Activated CD8-positive, alpha-beta T cell treated with anti-CD3 and anti-CD28 coated beads for 36 hours (primary cell): ENCODE measurements at places on chromosomes 13 and 19.

DNA sequence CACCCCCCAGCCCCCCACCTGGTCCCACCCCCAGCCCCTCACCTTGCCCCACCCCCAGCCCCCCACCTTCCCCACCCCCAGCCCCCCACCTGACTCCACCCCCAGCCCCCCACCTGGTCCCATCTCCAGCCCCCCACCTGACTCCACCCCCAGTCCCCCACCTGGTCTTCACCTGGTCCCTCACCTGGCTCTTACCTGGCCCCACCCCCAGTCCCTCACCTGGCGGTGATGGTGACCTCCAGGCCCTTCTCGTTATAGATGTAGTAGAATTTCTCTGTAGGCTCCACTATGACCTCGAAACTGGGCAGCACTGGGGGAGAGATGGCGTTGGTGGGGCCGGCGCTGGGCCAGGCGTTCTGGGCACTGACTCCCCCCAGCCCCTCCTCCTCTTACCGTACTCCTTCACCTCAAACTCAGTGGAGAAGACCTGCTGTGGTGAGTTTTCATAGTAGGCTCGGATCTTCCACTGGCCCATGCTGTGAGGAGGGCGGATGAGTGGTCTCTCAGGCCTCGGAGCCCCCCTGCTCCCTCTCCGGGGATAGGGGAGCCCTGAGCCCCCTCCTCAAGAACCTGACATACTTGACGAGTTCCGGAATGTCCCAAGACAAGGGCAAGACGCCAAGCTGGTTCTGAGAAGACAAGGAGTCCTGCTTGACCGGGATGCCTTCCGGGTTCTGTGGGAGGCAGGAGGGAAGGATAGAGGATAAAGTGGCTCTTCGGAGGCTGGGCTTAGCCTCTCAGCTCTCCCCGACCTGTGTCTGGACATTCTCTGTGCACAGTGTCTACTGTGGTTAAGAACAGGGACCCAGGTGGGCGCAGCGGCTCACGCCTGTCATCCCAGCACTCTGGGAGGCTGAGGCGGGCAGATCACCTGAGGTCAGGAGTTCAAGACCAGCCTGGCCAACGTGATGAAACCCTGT, 6.4 kb downstream of the C3 start:
- DNase-seq: no peak

- no peak for DNase-seq
Observed at GRCh38 chr13:99270518-99270917, 12.3 kb upstream of the GPR18 start.

GRCh38 chr19:30070968-30071632, 129.1 kb downstream of the URI1 start:
- DNase-seq: no peak

- no peak for DNase-seq
Observed at GRCh38 chr13:95235974-95236373, 65.3 kb downstream of the ABCC4 start.

- DNase-seq: peak; percentile 36
Observed at GRCh38 chr19:53883231-53883661, 1.2 kb downstream of the PRKCG start.

GRCh38 chr13:24605923-24606372, 74.3 kb upstream of the ATP12A start:
- no peak for DNase-seq

DNA sequence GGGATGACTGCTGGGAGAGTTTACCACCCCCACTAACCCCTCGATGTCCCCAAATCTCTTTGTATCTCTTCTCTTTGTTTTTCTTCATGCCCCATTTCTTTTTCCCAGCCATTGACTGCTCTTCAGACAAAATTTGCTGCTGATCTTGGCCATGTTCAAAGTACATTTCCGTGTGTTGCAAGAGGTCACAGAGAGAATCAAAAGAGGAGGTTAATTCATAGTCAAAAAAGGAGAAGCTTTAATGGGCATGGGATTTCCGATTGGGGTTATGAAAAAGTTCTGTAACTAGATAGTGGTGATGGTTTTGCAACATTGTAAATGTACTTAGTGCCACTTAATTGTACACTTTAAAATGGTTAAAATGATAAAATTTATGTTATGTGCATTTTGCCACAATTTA, 121.1 kb downstream of the FLT1 start:
- no peak for DNase-seq

DNA sequence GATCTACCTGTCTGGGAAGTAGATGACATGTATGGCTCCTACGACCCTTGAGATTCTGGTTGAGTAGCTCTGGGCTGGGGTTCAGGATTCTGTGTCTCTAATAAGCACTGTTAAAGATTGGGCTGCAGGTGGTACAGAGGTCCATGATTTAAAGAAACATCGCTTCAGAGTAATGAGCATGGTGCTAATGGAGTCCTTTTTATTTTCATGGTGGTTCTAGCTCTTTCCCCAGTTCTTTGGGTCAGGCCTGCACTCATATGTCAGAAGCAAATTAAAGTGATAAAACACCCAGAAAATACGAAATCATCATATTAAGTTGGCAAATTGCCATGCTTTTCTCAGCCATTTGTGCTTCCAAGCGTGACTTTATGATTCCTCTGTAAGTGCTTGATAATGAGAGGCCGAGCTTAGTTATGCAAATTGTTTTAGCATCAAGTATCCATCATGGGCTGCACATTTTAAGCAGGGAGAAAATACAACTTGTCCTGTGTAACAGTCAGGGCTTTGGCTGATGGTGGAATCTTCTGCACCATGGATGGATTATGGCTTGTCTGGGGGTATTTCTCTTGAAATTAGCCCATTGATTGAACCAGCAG, 45.1 kb downstream of the MTUS2 start:
- DNase-seq: no peak

DNA sequence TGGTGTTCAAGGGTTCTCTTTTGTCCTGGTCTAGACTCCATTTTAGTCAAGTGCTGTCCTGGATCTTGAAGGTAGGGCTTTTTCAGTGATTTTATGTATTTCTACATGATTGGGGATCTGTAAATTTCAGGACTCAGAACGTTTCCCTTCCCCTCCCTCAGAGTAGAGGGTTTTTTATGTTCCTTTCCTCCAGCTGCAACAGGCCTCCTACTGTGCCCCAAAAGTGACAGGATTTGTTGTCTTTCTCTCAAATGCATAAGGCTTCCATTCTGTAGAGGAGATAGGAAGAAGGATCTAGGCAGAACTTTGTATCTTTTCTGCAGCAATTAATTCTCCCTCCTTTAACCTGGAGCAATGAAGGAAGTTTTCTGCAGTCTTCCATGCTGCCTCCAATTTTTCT, 251.3 kb downstream of the MAB21L1 start:
- no peak for DNase-seq

- no peak for DNase-seq
Observed at GRCh38 chr19:38650172-38650775, 2.8 kb downstream of the ACTN4 start.

- no peak for DNase-seq
Observed at GRCh38 chr13:70814684-70815083, 706.4 kb upstream of the KLHL1 start.

DNA sequence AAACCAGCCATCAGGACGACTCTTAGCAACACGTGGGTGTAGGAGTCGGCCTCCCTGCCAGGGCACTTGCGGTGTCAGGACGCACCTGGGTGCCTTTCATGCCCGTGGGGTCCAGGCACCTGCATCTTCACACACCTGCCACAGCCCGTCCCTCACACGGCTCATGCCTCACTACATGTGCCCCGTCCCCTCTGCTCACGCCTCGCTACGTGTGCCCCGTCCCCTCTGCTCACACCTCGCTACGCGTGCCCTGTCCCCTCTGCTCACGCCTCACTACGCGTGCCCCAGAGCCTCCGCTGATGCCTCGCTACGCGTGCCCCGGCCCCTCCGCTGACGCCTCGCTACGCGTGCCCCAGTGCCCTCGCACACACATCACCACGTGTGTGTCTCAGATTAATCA, 58.0 kb upstream of the F7 start:
- no peak for DNase-seq

GRCh38 chr19:46975011-46975924, 44.4 kb upstream of the NPAS1 start:
- DNase-seq: no peak

DNA sequence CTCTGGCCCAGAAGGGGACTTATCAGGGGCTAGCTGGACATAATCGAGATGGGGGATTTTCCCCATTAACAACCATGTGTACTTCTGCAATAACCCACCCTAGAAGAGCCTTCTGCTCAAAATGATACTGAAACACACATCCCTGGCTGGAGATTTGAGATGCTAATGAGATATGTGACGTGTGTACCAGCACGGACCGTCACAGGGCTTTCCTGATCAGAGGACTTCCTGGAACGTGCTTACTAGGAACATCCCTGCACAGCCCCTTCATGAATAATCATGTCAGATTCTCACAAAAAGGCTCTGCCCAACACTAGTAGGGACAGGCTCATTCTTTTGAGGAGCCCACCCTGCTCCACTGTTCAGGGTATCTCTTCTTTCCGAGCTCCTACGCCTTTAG, 6.5 kb upstream of the ERVV-1 start:
- peak; percentile 26 for DNase-seq
